ENCODE measurements at places on chromosomes 16 and 17.

DNA sequence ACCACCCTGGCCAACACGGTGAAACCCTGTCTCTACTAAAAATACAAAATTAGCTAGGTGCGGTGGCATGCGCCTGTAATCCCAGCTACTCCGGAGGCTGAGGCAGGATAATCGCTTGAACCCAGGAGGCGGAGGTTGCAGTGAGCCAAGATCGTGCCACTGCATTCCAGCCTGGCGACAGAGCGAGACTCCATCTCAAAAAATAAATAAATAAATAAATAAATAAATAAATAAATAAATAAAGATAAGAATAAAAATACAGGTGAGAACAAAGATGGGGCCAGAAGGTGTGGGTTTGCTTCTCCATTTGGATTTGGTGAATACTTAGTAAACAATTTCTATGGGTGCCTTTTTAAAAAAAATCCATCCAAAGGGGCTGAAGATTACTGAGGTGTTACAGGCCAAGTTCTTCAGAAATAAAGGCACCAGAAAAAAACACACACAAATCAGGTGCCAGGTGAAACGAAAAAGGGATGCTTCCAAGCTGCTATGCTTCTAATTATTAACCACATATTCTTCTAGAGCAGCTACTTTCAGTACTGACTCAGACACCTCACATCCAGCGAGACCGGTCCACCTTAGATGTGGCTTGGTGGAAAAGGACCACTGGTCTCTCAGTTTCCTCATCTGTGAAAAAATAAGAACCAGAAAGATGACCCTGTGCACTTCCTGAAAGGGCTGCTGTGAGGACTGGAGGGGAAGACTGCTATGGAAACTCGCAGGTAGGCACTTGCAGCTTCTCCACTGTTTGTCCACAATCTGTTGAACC lies 9.2 kb downstream of the GLYR1 start:
- no peak for DNase-seq

DNA sequence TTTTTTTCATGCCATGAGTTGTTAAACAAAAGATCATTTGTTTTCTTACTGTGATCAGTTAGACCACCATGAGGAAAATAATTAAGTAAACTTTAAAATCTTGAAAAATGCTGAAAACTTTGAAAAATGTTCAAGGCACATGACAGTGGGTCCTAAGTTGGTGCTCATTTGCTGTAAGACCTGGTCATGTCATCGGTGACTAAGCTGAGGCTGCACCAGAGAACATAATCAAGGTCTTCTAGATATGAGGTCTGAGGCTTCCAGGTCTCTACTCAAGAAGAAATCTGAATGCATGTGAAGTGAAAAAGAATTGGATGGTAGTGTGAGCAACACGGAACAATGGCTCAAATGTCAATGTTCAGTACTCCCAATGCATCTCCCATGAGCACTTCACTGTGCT lies 87.6 kb downstream of the CFDP1 start:
- no peak for DNase-seq

DNA sequence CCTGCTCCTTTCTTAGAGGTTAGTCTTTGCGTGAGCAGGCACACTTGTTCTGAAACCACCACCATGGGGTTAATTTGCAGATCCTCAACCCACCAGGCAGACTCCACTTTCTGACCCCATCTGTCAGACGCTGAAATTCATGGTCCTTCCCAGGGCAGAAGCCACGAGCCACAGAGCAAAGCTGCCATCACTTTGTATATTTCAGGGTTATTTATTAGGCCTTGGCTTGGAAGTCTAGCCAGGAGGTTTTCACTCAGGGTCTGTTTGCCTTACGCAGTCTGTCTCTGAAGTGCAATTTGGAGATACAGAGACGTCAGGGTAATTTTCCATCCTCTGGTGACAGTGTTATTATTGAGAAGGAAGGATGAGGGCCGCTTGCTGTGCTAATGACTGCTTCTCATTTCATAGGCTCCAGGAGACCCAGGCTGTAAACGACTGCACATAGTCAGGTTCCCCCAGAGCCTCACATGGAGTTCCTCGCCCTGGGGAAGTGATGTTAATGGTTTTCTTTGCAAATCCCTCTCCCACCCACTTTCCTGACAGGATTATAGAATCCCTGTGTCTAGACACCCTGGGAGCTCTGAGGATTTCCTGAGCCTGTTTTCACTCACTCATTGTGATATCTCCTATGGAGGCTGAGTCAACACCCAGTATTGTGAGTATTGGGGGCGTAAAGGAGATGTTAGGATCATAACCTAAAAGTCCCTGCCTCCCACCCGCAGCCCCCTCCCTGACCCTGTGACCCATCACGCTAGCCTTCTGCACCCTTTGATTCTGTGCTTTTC lies 269.0 kb downstream of the ABCC12 start:
- peak; percentile 35 for DNase-seq

GRCh38 chr16:50400967-50401348 lies 32.2 kb upstream of the BRD7 start:
- no peak for DNase-seq

DNA sequence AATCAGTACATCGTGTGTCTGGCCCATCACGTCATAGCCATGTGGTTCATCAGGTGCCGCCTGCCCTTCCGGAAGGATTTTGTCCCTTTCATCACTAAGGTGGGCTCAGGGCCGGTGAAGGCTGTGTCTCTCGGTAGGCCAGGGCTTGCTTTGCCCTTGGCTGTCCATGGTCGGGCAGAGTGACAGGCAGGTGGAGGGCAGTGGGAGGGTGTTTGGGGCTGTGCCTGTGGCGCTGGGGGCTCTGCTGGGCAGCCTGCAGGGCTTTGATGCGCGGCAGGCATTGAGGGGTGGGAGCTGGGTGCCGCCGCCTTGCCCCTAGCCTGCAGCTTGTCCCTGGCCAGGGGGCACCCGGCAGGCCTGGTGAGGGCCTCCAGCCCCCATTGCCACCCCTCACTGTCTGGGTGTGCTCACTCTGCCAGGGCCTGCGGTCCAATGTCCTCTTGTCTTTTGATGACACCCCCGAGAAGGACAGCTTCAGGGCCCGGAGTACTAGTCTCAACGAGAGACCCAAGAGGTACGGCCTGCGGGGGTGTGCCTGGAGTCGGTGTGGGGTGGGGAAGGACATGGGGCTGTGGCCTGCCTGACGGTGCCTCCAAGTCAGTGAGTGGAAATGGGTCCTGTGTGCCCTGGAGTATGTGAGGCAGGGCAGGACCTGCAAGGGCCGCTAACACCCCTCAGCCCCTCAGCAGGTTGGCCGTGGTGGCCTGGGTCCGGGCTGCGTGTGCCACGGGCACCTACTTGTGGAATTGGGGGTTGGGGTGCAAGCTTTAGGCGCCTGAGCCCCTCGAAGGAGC lies 28.5 kb downstream of the TSC2 start:
- no peak for DNase-seq

- DNase-seq, result no peak
Observed at GRCh38 chr17:79039171-79039570, 15.2 kb downstream of the C1QTNF1 start.

DNA sequence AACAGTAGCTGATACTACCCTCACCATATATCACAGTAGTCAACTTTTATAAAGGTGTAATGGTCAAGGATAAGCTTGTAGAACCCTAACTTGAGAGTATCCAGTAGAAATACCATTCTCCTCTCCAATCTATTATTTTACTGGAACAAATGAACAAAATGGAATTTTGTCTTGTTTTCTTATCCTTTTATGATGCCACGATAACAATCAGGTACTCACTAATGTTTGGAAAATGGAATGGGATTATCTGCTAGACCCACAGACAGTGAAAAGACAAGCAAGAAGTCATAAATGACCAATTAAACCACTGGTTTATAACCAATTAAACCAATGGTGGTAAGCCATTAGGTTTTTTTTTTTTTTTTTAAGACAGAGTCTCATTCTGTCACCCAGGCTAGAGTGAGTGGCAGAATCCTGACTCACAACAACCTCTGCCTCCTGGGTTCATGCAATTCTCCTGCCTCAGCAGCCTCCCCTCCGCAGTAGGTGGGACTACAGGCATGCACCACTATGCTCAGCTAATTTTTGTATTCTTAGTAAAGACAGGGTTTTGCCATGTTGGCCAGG lies 10.4 kb downstream of the GPATCH8 start:
- no peak for DNase-seq

- peak; percentile 77 for DNase-seq
Observed at GRCh38 chr17:47840742-47841487, at the start of gene SCRN2. Gene SCRN2, minus strand, starts transcription at chr17:47841273. Its CDS starts 430 bp downstream, at chr17:47840843.

DNA sequence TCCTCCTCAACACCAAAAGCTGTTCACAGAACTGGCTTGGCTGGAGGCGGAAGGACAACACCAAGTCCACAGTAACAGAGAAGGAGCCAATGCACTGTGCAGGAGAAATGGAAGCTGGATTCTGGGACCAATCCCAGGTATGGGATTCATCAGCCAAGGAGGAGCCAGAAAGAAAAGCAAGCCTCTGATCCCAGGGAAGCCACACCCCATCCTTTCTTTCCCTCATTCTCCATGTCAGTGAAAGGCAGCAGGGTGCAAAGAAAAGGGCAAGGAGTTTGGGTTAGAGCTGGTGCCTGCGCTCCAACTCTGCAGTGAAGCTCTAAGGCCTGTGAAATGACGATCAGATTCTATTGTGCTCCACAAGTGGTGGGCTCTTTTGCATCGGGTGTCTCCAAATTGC lies 11.0 kb downstream of the DCAKD start:
- no peak for DNase-seq

- no peak for DNase-seq
Observed at GRCh38 chr17:51935477-51935876, 223.0 kb downstream of the CA10 start.

GRCh38 chr16:51163894-51164566 lies 13.0 kb upstream of the SALL1 start:
- DNase-seq, result no peak

GRCh38 chr16:69329369-69330285 lies 761 bp downstream of the PDF start:
- peak; percentile 38 for DNase-seq

DNA sequence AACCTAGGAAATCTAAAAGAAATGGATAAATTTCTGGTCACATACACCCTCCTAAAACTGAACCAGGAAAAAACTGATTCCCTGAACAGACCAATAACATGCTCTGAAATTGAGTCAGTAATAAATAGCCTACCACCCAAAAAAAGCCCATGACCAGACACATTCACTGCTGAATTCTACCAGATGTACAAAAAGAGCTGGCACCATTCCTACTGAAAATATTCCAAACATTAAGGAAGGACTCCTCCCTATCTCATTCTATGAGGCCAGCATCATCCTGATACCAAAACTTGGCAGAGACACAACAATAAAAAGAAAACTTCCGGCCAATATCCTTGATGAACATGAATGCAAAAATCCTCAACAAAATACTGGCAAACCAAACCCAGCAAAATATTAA lies 52.9 kb downstream of the TTC19 start:
- DNase-seq, result no peak

- no peak for DNase-seq
Observed at GRCh38 chr16:66731101-66731500, 20.3 kb downstream of the DYNC1LI2 start.

DNA sequence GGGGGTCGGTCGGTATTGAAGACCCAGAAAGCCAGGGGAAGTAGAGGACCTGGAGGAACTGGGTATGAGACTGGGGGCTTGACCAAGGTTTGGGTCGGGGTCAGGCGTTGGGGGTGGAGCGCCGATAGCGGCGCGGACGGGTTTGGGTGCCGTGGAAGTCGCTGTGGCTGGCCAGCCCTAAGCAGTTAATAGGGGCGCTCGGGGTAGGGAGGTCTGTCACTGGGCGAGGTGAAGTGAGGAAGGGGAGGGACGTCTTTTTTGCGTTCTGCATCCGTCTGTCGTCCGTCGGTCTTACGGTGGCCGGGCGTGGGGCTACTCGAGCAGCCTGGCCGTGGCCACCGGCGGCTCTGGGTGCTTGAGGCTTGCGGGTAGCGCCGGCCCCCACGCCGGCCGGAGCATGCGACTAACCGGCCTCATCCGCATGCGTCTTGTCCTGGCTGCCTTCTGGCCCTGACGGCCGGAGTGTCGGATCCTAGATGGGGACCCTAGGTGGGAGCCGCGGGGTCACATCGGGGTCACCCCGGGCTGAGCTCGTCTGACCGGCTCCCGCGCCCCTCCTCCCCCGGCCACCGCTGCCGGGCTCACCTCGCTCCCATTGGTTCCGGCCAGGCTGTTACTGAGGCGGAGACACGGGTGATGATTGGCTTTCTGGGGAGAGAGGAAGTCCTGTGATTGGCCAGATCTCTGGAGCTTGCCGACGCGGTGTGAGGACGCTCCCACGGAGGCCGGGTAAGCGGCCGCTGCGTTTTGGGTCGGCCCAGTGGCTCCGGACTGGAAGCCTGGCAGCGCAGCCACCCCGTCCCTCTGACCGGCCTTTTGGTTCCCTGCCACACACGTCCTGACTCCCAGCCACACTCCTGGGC lies 10.3 kb upstream of the TMEM88 start:
- peak; percentile 50 for DNase-seq

DNA sequence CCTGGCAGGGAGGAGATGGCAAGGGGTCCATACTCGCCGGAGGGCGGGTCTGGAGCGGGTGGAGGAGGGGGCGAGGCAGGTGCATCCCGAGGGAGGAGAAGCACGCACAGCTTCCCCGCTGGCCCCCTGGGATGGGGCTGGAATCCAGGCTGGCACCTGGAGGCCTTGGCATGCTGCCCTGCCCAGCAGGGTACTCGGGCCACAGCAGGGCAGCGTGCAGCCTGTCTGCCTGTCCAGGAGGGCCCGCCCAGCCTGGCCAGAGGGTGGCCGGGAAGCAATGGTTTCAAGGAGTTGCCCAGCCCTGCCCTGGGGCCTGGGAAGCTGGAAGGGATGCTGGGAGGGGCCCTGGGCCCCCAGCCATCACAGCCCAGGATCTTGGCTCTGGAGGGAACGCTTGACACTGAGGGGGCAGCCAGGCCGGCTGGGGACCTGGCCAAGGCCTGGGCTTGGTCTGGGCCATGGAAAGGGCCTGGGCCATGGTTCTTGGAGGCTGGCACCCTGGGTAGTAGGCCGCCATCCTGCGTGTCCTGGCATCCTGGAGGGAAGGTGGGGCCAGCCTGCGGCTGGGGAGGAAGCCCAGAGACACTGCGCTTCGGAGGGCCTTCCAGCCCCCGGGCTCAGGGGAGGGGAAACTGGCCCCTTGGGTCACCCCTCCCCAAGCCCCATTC lies 1.1 kb downstream of the GLIS2 start:
- peak; percentile 95 for DNase-seq

DNA sequence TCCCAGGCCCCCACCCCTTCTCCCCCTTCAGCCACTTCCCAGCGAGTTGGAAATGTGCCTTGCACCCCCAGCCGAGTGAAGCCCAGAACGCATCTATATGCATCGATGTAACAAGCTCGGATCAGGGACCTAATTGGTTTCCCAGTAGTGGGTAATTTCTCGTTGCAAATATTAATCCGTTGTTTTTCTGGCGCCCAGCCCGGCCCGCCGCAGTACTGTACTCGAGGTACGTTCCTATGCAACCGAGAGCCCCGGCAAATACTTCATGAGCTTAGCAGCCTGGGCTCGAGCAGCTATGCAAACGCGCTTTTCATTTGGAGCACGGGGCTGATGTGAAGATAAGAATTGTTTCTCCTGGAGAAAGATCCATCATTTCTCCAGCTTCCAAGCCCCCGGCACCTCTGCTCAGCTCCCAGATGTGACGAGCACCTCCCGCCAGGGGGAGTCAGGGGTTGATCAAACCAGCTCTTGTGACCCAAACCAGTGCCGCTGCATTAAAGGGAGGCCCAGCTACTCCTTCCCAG lies 229.8 kb downstream of the KATNIP start:
- no peak for DNase-seq

Data from COR-L47 (cell line).